NCI-H2081 (cell line): ENCODE measurements at places on chromosomes 4 and X.

DNA sequence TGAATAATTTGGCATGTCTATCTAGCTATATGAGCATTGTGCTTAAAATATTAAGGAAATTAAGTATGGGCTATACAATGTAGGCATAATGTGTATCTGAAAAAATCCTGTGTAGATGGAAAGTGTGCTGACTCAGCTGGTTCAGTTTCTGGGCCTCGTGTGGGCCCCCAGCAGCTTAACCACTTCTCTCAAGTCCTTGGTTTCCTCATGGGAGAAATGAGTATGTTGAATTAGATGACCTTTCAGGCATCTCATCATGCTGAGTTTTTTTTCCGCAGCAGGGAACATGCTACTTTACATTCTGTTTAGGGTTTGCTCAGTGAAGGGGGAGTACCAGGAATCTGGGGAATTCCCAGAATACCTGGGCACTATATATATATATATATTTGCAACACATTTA, 30.5 kb downstream of the RHOH start:
- no peak for DNase-seq

- DNase-seq = no peak
Observed at GRCh38 chr4:165027762-165028402, 3.9 kb upstream of the TRIM60 start.

DNA sequence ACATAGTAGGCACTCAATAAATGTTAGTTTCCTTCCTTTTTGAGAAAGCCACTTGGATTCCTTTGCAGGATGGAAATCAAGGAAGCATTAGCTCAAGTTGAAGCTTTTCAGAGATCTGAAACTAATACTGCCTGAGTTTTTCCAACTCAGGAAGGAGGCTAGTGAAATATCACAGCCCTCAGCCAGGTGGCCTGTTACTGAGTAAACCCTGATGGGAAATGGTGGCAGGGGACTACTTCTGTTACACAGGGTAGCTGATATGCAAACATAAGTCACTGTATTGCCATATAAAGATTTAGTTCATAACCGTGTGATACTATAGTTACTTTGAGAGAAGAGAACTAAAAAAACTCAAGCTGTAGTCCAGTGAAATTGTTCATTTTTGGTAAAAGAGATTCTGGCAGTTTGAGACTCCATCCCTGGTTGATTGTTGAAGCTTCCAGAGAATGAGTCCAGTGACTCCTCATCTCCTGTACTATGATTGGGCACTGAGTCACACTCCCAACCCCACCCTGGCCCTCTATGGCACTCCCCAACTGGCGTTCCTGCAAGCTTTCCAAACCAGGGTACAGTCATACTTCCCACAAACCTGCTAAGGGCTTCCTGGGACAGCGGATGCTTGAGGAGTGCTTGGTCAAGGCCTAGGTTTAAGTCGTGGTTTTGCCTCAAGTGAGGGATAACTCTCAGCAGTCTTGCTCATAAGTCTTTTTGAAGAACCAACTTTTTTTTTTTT, 81.8 kb downstream of the MID1IP1 start:
- DNase-seq = no peak

DNA sequence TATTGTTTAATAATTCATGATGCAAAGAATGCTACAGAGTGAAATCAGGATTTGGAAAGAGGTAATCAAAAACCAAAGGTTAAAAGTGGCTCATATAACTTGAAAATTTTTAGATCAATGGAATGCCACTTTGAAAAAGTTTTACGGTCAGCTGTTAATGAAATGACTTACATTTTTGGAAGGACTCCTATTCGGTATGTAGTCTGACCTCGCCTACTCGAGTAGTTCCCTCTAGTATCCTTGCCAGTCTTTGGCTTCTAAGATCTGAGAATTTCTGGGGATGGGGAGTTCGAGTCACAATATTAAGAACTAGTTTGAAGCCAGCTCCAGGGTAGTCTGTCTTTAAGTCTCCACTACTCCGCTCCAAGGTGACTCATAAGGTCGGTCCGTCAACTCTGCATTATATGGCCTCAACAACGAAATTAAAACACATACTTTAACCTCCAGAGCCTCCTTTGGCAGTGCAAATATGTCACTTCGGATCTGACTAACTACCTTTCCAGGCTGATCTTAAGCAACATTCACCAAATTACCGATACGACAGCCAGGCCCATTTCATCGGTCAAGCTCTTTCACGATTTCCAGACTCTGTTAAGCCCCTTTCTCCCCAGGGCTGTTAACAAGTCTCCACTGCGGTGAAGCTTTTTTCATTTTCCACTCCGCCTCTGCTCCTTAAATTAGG, 733 bp upstream of the NAA15 start:
- DNase-seq = no peak

DNA sequence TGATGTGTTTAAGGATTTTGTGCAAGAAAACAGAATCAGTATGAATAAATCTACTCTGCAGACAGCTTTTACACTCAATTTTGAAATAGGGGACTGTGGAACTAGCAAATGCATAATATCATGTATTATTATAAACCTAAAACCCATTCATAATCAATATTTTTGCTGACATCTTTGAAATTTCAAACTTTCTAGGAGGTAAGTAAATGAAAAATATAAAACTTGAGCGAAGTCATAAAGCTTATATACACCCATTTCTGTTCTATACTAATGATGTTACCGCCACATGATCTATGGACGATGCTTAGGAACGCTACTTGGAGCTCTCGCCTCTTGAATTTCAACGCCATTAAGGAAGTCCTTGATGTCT, 38.1 kb downstream of the ADGRA3 start:
- DNase-seq = no peak

DNA sequence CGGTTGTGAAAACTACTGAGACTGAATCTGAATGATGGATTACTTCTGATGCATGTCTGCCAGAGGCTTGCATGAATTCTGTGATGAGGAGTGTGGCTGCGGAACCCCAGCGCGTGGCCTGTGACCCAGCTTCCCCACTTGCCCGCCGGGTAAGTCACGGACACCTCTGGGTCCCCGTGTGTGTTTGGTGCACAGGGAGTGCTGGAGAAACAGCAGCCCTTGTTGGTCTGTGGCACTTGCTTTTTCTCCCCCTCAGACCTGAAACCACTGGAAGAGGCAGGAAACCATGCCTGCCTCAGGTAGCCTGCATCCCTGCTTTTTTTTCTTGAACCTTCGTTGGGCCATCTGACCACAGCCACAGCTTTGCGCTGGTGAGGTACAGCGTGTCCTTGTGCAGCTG, 51.9 kb upstream of the TADA2B start:
- no peak for DNase-seq

DNA sequence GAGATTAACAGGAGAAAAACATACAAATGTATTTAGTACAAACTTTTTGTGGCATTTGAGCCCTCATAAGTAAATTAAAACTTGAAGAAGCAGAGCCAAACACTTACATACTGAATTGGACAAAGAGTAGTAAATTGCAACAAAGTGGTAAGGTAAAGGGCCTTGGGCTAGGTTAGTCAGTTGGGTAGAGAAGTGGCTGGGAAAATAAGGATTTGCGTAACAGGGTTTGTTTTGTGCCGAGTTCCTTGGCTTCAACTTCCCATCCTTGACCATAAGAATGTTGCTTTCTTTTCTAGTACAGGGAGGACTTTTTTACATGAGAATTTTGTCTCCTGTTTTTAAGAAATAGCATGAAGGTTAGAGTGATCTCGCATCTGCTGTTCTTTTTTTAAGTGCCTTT, 33.3 kb upstream of the DSPP start:
- no peak for DNase-seq

DNA sequence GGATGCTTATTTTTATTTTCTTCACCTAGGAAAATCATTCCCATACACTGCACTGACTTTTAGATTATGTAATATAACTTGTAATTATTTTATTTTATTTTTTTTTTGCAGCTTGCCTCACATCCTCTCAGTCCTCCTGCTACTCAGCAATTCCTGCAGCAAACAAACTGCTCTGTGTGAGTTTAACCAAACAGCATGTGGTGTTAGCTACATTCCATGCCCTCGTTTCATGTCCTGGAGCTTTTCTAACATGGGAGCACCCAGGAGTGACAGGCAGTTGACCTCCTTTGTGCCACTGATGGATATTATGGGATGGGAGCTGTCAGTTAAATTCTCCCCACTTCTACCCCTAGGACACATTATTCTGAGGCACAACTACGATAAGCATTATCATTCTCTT, 24.8 kb downstream of the CXCL1 start:
- no peak for DNase-seq

- no peak for DNase-seq
Observed at GRCh38 chrX:40933706-40934425, 151.4 kb upstream of the USP9X start.

DNA sequence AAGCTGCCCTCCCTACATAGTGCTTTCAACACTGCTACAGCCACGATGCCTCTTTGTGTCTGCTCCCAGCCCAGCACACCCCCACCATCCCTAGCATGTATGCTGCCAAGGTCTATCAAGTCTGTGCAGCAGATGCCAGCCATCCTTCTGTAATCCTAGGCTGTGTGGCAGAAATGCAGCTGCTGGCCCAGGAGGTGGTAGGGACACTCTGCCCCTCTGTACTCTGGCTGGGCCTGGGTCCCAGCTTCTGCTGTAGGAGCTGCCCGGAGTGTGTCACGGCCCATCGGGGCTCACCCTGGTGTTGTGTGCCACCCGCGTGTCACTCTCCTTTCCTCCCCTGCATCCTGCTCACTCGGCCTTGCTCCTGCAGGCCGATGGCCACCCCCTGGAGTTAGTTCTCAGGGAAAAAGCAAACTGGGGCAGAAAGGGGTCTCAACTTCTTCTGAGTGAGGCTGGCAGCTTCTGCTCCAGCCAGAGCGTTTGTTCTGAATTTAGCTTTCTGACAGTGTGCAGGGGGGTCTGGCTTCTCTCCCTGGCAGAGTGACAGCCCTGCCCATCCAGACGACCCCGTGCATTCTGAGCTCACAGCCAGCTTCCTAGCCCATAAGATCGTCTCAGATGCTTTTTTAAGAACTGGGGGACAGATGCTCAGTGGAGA, 22.7 kb downstream of the PSAPL1 start:
- DNase-seq = no peak

- no peak for DNase-seq
Observed at GRCh38 chrX:9609987-9610386, 145.1 kb downstream of the TBL1X start.

GRCh38 chr4:168631241-168632162, 134.7 kb downstream of the PALLD start:
- no peak for DNase-seq

DNA sequence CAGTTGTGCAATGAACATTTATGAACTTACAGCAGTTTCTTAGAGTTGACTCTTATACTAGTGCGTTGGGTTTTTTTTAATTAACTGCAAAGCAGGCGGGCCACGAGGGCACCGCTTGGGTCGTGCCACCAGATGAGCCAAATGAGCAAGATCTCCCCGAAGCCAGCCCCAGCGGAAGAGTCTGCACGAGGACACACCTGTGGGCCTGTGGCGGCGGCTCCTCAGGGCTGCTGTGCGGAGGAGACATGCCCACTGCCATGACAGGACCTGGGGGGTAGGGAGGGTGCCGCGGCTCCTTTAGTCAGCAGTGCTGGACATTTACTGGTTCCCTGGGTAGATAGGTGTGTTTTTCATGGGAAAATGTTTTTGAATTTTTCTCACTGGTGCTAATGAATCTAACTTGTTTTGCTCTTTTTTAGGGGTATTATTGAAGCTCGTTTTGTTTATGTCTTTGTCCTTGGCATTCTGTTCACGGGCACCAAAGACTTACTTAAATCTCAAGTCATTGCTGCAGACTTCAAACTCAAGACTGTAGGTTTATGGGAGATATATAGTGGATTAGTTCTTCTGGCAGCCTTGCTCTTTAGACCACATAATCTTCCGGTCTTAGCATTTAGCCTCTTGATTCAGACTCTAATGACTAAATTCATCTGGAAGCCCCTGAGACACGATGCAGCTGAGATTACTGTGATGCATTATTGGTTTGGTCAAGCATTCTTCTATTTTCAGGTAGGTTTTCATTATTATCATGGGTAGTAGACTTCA, 31.2 kb downstream of the PIGG start:
- DNase-seq = no peak

DNA sequence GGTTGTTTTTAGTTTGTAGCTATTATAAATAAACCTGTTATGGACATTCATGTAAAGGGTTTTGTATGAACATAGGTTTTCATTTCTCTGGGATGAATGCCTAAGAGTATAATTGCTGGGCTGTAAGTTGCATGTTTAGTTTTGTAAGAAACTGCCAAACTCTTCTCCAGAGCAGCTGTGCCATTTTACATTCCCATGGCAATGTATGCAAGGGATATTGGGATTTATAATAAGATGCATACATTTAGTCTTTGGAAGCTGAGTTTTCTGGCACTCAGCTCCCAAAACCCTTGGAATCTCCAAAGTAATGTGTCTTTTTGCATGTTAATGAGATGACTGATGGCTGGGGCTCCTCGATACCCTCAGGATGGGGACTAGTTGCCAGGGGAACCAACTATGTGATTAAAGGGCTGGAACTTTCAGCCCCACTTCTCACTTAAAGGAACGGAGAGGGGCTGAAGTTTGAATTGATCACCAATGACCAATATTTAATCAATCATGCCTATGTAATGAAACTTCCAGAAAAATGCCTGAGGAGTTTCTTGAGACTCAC, 44.0 kb downstream of the SERTM2 start:
- no peak for DNase-seq

GRCh38 chr4:14184265-14184664, 556.7 kb upstream of the BOD1L1 start:
- no peak for DNase-seq

DNA sequence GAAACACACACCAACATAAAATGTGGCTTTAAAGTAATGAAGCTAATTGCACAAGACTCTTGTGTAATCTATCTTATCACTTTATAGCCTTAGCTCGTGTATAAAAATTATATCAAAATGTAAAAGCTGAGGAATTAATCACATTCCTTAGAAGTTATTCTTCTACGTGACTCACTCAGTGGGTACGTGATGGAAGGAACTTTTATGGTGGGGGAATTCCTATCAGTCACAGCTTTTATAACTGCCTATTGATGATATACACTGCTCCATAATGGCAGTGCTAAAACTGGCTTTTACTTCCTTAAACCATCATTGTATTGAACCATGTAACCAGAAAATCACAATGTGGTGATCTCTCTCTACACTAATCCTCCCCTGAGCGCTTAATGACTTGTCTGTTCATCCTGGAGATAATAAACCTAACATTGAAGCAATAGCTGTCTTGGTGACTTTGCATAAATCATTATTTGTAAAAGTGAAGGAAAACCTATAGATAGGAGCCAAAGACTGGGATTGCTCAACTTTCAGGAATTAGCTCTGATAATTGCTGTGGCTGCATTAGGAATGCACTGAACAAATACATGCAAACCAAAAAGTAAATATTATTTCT, 276.7 kb downstream of the GBA3 start:
- DNase-seq = no peak

DNA sequence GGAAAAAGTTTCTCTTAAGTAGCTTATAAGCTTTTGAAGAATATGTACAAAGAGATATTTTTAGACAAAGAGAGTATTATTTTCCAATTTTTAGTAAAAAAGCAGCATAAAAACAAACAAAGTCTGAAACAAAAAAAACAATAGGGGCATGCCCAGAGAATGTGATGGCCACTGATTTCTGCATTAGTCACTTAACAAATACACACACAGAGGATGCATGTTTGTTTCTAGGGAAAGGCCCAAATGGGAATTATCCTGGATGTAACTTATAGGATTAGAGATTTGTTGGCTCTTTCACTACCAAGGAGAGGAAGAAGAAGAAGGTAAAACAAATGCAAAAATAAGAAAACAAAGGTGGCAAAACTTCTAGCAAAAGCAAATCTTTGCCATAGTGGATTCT, 95.9 kb upstream of the SCOC start:
- no peak for DNase-seq
